ENCODE measurements at places on chromosomes 7 and 10. TPM values are rescaled to one million over a fixed set of nuclear protein-coding genes. Genes with fewer than 3 reads are reported as not detected.

NFE2L3 gene
- total RNA-seq: 37.8 TPM

FAM241B gene
- 0.18 TPM for total RNA-seq

TDRD1 gene
- not detected for total RNA-seq

LRCH4 gene
- total RNA-seq: 5.0 TPM

ACTL6B gene
- not detected for total RNA-seq

CLDN4 gene
- 2.9 TPM for total RNA-seq

CRYGN gene
- not detected for total RNA-seq

All from IMR-90 (cell line).